ENCODE measurements at places on chromosomes 11 and 22. TPM values are rescaled to one million over a fixed set of nuclear protein-coding genes. Genes with fewer than 3 reads are reported as not detected.

Gene RAB36
- polyA plus RNA-seq, result 4.0 TPM

Gene MS4A6E
- polyA plus RNA-seq, result not detected

Gene KCTD21
- 12.2 TPM for polyA plus RNA-seq

Gene PAK1
- 34.3 TPM for polyA plus RNA-seq

Gene TRIM6
- 3.7 TPM for polyA plus RNA-seq

Gene ARHGAP20
- 1.2 TPM for polyA plus RNA-seq

- no peaks in the 10 kb centered on the region for H3K36me3 ChIP-seq
- peaks cover 11% of the 10 kb centered on the region for H3K27me3 ChIP-seq
- no peaks in the 10 kb centered on the region for H3K4me1 ChIP-seq
- no peak overlapping the region for H3K4me3 ChIP-seq
- DNase-seq, result no peak
Measured at GRCh38 chr11:3604167-3604566, 37.6 kb downstream of the ART5 start.

DNA sequence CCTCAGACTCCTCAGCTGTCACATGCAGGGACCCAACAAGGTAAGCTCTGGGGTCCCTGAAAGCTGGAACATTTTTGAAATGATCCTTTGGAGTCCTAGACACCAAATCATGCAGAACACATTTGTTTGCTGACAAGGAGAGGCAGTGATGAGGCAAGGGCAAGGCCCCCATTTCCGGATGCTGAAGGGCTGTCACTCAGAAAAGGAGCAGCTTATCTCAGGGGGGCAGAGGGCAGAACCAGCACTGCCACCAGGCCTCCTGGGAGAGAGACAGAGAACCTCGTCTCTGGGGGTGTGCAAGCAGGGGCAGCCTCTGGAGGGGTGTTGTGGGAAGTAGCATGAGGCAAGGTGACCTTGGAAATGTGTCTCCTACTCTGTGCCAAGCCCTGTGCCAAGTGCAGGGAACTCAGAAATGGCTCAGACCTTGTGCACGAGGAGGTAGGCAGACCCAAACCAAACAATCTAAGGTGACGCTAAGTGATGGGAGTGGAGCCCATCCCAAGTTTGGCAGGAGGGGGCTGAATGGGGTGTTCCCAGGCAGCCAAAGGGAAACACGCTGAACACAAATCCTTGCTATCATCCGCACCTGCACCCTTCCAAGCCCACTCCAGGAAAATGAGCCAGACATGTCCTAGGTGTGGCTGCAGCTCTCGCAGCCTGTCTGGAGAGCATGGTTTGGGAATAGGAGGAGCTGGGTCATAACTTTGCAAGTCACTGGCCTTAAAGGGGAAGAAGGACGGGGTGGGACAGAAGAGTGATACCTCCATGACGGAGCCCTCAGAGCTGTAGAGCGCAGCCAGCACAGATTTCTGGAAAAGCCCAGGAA lies 94.2 kb downstream of the PDE2A start:
- peaks cover 71% of the 10 kb centered on the region for H3K27me3 ChIP-seq
- no peak for DNase-seq
- H3K27ac ChIP-seq, result no peak overlapping the region

- no peaks in the 10 kb centered on the region for H3K36me3 ChIP-seq
- no peak for DNase-seq
- no peak overlapping the region for H3K27ac ChIP-seq
- H3K27me3 ChIP-seq, result no peaks in the 10 kb centered on the region
Measured at GRCh38 chr22:25888399-25889054, 146.5 kb downstream of the MYO18B start.

- no peak overlapping the region for H3K4me3 ChIP-seq
- DNase-seq, result peak; percentile 1
- H3K36me3 ChIP-seq, result no peaks in the 10 kb centered on the region
- H3K27ac ChIP-seq, result no peak overlapping the region
- H3K4me1 ChIP-seq, result no peaks in the 10 kb centered on the region
- H3K27me3 ChIP-seq, result no peaks in the 10 kb centered on the region
Measured at GRCh38 chr11:80958361-80958760, 1517.5 kb upstream of the TENM4 start.

- peak; percentile 7 for DNase-seq
- no peak overlapping the region for H3K4me3 ChIP-seq
- no peaks in the 10 kb centered on the region for H3K4me1 ChIP-seq
Measured at GRCh38 chr11:17405232-17406005, 17.0 kb upstream of the KCNJ11 start.

- H3K4me1 ChIP-seq, result no peaks in the 10 kb centered on the region
- H3K4me3 ChIP-seq, result no peak overlapping the region
- DNase-seq, result no peak
- no peak overlapping the region for H3K27ac ChIP-seq
- peaks cover under 1% of the 10 kb centered on the region for H3K36me3 ChIP-seq
- no peaks in the 10 kb centered on the region for H3K27me3 ChIP-seq
Measured at GRCh38 chr11:118663381-118663780, 16.1 kb downstream of the TREH start.

GRCh38 chr11:96284917-96285316 lies 58.1 kb downstream of the MAML2 start:
- DNase-seq, result no peak
- no peak overlapping the region for H3K4me3 ChIP-seq
- no peaks in the 10 kb centered on the region for H3K27me3 ChIP-seq
- no peaks in the 10 kb centered on the region for H3K36me3 ChIP-seq

DNA sequence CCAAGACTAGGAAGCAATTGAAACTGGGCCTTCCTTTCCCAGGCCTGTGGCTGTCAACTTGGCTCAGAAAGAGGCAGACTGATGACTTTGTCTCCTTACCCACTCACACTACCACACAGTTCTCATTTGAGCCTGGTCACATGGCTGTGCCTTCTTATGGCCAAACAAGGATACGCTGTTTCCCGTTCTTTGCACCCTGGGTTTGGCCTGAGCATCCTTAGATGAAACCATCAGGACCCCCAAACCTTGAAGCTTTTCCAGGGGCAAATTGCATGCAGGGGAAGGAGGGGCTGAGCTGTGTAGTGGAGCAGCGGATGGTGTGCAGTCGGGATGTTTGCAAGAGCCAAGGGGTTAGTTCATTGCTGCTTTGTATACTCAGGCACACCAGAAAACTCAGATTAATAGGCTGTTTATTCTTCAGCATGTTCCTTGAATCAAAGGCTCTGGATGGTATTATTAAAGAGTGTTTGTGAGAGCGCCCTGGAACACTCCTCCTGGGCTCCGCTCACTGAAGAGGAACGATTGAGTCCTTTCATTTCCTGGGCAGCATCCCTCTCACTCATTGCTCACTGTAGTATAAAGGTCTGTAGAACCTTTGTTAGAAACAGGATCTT lies 69.8 kb downstream of the ARFGAP2 start:
- no peak overlapping the region for H3K27ac ChIP-seq
- no peak for DNase-seq
- no peak overlapping the region for H3K4me3 ChIP-seq

DNA sequence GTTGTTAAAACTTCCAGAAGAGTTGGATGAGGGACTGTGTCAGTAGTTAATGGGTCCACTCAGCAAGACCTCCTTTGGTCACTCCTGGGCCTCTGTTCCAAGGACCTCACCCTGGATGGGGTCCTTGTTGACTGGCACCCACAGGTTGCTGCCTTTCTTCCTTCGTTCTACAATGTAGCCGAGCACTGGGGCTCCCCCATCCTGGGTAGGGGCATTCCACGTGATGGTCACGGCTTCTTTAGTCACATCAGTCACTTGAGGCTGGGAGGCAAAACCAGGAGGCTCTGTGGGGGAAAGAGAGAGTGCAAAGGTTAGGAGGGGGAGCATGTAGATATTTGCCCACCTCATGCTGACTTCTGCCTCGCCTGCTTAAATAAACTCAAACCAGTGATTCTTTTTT lies 12.0 kb downstream of the TMEM86A start:
- peaks cover 51% of the 10 kb centered on the region for H3K27me3 ChIP-seq
- no peak for DNase-seq
- peaks cover 1% of the 10 kb centered on the region for H3K4me1 ChIP-seq
- no peaks in the 10 kb centered on the region for H3K36me3 ChIP-seq
- H3K27ac ChIP-seq, result no peak overlapping the region

DNA sequence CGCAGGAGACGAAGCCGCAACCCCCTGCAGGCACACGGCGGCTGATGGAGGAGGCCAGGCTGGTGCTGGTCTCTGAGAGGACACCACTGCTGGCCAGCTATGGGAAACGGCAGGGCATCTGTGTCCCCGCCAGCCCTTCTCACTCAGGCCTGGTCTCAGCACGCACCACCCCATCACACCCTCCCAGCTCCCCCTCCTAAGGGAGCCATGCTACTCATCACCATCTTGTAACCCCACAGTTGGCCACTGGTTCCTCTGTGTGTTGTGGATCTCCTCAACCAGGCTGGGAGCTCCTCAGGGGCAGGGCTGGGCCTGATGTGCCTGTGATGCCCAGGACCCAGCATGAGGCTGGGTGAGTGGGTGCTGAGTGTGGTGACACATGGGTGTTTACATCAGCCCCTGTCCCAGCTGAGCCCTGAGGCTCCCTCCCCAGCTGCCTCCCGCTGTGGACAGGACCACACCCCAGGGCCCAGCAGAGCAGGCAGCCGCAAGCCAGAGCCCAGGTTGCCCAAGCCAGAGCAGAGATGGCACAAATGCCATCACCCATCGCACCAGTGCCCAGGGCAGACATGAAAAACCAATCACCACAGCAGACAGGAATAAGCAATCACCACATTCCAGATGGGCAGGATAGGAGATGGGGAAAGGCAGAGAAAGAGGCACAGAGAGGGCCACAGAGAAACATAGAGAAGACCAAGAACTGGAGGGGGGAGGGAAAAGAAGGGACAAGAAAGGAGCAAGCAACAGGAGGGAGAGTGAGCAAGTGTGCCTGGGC lies 8.2 kb downstream of the ARVCF start:
- DNase-seq, result no peak
- no peaks in the 10 kb centered on the region for H3K4me1 ChIP-seq
- no peak overlapping the region for H3K27ac ChIP-seq
- H3K27me3 ChIP-seq, result peaks cover 7% of the 10 kb centered on the region
- no peaks in the 10 kb centered on the region for H3K36me3 ChIP-seq
- no peak overlapping the region for H3K4me3 ChIP-seq
